ENCODE measurements at places on chromosomes 1 and 21.

GRCh38 chr1:209659909-209660308, 7.7 kb upstream of the LAMB3 start:
- DNase-seq: no peak

- no peak for DNase-seq
Measured at GRCh38 chr1:162571696-162572095, 10.2 kb downstream of the UAP1 start.

DNA sequence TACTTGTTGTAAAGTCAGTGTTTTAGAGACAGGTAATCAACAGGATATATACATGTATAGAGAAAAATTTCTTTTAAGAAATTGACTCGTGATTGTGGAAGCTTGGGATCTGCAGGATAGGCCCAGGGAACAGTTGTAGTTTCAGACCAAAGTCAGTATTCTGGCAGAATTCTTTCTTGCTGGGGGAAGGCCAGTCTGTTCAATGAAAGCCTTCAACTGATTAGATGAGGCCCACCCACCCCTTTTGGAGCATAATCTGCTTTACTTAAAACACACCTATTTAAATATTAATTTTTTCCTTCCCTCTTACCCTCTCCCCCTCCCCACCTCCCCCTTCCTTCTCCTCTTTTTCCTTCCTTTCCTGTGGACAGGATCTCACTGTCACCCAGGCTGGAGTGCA, 48.0 kb downstream of the FNBP1L start:
- DNase-seq: no peak

DNA sequence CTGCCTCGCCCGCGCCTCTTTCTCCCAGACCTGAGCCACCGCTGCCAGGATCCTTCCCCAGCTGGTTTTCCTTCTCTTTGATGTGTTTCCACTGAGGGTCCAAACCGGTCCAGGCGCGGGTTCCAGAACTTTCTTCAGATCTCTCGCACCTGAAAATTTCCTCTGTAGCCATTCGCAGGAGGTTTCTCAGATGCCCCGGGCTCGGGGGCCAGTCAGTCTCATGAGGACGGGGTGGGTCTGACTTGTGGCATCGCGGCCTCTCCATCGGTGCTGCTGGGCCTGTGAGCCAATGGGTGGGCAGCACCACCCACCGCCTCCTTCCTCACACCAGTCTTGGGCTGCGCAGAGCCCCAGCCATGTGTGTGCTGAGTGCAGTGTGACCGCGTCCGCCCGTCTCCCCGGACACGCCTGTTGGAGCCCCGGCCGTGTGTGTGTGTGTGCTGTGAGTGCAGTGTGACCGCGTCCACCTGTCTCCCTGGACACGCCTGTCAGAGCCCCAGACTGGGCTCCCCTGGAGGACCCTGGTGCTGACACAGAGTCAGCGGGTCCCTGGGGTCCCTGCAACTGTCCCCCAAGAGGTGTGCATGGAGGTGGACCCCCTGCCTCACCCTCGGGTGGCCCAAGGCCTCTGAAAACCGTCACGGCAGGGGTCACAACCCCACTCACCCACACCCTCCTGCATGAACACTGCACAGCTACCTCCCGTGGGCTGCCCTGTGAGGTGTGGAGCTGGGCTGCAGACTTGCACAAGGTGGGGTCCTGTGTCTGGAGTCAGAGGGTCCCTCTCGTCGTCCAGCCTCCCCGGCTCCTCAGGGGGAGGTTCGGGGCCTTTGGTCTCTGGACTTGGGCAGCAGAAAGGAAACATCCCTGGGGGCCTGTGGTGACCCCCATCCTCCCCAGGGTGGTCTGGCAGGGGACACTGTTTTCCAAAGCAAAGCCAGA, 20.2 kb downstream of the COL18A1 start:
- DNase-seq: no peak

DNA sequence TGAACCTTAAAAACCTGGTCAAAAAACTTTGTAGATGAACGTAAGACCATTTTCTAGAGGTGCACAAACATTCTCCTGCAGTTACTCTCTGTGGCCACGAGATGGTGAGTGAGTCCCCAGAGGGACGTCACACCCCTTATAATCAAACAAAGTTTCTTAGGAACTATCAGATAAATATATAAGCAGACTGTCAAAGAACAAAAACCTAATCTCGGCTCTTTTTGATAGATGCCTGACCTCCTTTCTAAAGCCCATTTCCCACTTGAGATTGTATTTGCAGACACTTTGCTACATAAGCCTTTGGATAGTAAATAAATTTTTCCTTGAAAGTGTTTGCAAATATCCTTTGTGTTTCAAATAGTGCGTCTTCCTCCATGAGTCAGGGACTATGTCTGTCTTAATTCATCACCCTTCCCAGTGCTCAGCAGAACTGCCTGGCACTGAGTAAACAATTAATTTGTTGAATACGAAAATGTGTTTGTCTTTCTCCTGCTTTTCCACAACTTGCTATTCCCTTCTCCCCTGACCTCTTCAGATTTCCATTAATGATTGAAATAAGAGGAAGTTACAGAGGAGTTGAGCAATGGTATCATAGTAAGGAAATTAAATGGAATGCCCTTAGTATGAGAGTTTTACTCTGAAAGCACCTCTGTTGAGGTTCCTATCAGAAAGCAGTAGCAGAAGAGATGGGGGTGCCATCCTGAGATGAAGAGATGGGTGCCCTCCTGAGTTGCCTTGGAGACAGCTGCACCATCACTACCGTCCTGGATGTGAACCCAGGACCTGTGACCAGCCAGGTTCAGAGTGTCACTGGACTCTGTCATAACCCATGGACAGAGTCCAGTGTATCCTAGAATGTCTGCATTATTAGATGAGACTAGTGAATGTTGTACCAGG, 57.8 kb upstream of the RAVER2 start:
- no peak for DNase-seq

- DNase-seq: no peak
Measured at GRCh38 chr1:234725177-234726132, 115.5 kb upstream of the IRF2BP2 start.

DNA sequence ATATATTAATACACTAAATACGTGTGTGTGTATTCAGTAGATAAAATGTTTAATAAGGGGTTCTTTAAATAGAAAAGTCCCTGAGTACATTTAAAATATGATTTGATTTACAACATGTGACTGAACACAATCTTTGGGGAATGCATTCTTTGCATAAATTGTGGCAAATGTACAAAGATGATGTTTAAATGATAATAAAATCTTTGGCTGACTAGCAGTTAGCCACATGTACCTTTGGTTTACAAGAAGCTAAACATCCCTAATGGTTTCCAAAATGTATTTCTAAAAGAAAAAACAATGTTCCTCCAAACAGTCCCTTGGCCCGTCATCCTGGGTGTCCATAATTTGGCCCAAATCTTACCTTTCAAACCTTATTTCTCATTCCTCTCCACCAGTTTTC, 106.4 kb upstream of the MARK1 start:
- DNase-seq: no peak

DNA sequence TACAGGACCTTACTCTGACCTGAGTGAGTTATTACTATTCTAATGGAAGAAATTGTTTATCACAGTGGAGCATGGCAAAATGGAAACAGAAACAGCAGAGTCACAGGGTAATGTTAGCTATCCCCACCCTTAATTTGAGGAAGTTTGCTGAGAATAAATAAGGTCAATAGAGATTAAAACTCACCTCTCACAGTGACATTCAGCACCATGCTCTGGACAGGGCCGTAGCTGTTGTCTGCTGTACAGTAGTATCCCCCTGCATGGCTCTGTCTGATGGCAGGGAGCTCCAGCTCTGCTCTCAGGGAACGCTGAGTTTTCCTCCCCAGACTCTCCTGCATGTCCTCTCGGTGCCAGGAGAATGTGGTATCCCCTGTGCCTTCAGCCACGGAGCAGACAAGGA, 11.9 kb downstream of the FCRL4 start:
- DNase-seq: no peak

DNA sequence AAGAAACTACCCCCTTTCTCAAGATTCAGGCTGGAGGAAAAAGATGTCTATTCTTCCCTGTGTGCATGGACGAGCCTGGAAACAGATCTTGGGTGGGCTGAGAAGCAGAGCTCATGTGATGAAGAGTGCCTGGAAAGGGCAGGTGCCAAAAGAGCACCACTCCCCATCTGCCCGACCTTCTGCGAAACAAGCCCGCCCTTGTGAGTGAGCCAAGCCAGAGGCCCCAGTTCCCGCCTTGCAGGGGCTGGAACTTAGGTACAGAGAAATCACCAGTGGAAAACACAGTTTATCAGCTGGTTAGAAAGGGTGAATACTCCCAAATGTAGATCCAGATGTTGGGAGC, 26.7 kb upstream of the A3GALT2 start:
- DNase-seq: no peak

DNA sequence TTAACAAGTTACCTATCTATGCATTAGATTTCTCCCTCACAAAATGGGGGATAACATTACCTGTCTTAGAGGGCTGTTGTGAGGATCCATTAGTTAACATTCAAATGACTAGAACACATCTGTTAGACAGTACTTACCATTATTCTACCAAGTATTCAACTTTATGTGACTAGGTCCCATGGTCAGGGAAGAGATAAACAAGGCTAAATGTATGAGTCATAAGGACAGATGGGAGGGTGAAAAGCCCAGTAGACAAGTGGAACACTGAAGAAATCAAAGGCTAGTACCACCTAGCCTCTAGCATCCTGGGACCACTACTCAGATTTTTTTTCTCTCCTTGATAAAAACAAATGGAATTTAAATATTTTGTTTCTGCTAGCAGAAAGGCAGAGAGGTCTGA, 9.0 kb upstream of the VHLL start:
- DNase-seq: no peak

DNA sequence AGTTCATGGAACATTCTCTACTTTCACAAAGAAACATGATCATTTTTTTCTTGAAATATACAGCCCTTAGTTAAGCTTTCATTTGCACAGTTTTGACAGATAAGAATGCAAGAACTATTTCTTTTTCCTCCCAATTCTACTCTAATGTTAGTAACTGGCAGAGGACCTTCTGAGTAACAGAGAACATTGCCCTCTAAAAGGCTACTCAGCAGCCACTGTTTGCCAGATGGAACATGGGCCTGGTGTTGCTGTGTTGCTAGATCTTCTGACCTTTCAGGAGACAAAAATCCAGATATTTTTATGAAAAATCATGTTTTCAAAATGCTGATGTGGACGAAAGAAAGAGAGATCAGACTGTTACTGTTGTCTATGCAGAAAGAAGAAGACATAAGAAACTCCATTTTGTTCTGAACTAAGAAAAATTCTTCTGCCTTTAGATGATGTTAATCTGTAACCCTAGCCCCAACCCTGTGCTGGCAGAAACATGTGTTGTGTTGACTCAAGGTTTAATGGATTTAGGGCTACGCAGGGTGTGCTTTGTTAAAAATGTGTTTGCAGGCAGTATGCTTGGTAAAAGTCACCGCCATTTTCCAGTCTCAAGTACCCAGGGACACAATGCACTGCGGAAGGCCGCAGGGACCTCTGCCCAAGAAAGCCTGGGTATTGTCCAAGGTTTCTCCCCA, 2.9 kb upstream of the PRDX6 start:
- DNase-seq: no peak

DNA sequence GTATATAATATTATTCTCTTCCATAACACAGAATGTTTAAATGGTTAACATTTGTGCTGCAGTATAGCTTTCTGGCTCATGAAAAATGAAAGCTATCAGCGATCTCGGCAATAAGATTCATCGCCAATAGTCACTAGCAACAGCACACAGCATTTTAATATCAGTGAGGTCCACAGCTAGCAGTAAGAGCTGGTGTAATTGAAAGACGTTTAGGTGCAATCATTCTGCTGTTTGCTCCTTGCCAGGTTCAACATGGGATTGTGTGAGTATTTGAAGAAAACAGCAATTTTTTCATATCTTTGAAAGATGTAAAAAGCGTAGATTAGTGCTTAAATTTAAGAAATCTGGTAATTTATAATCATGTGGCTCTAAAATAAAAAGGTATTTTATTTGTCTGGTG, 20.1 kb downstream of the PRKACB start:
- no peak for DNase-seq

DNA sequence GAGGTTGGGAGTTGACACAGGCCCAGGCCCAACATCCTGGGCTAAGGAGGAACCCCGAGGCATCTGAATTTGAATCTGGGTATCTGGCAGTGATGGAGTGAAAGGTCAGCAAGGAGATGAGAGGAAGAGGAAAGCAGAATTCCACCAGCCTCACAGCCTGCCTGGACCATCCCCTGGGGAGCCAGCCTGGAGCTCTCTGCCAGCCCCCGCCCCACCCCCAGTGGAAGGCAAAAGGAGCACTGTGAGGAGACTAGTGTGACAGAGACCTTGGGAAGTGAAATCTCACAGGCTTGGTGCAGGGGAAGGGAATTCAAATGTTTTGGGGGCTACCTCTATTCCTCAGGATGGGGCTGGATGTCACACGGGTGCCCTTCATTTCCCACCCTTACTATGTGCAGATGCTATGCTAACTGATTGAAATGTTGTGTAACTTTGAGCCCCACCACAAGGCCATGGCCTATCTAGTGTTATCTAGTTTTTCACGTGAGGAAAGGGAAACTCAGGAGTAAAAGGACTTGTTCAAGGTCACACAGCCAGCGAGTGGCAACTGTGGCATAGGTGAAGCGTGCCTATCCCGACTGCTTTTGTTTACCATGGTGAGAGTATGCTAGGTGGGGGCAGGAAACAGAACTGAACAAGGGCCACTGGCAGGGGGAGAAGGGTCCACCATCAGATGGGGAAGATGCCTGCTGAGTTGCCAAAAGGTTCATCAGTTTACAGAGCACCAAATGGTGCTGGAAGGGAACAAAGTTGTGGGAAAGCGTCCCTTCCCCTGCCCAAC, 29.8 kb downstream of the AHDC1 start:
- no peak for DNase-seq

GRCh38 chr21:15425049-15425448, 304.7 kb upstream of the USP25 start:
- no peak for DNase-seq

- DNase-seq: no peak
Measured at GRCh38 chr1:185338719-185339622, 21.9 kb upstream of the IVNS1ABP start.

DNA sequence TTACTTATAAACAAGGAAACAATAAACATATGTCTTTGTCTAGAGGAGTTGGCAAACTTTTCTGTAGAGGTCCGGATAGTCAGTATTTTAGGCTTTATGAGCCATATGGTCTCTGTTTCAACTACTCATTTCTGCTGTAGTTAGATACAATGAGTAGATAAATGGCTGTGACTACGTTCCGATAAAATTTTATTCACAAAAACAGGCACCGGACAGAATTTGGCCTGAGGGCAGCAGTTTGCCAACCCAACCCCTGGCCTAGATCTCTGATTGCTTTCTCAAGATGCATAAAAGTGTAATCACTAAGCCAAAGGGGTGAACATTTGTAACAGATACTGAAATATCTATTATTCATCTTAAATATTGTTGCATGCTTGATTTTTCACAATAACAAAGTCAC, 123.1 kb upstream of the ESRRG start:
- DNase-seq: no peak

DNA sequence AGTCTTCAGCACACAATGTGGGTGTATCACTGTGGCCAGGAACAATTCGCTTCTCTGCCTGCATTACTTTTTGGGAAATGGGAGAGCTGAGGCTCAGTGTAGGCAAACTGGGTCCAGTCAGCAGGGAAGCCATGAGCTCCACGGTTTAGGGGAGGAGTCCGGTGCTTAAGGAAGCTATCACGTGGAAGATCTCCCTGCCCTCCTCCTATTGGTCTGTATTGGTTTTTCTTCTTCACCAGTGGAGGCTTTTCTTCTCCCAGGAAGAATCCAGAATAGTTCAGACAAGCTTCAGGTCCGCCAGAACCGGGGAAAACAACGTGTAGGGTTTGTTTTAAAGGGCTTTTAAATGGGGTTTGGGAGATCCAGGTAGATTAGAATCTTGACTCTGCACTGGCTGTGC, 156.2 kb upstream of the CAMK1G start:
- no peak for DNase-seq

GRCh38 chr1:115437196-115437595, 99.1 kb upstream of the NGF start:
- no peak for DNase-seq

- no peak for DNase-seq
Measured at GRCh38 chr1:55695151-55695550, 480.0 kb upstream of the USP24 start.

All from activated CD4-positive, alpha-beta T cell treated with anti-CD3 and anti-CD28 coated beads for 1 hour (primary cell).